Hematopoietic multipotent progenitor cell treated with erythropoietin and hydrocortisone succinate and interleukin-3 and kit ligand, for 8 days (in vitro differentiated cells): ENCODE measurements at places on chromosomes 4 and X.
A peak's percentile ranks its signal among the peaks of the same experiment; 100 is the strongest.

DNA sequence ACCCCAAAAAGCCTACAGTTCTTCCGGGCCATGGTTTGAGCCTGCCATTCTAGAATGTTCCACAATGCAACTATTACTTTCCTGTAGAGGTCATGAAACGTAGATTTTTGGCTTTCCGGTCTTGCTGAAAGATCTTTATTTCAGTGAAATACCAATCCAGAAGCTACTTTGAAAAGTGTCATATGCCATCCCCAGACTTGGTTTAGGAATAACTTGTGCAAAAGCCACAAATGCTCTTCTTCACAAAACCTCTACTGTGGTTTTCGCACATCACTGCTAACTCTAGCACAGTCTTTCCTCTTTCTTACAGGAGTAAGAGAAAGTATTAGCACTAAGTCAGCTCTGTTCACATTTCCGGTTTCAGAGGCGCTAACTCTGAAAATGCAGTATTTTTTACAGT is 12.7 kb upstream of the CD40LG start:
- DNase-seq, result no peak

DNA sequence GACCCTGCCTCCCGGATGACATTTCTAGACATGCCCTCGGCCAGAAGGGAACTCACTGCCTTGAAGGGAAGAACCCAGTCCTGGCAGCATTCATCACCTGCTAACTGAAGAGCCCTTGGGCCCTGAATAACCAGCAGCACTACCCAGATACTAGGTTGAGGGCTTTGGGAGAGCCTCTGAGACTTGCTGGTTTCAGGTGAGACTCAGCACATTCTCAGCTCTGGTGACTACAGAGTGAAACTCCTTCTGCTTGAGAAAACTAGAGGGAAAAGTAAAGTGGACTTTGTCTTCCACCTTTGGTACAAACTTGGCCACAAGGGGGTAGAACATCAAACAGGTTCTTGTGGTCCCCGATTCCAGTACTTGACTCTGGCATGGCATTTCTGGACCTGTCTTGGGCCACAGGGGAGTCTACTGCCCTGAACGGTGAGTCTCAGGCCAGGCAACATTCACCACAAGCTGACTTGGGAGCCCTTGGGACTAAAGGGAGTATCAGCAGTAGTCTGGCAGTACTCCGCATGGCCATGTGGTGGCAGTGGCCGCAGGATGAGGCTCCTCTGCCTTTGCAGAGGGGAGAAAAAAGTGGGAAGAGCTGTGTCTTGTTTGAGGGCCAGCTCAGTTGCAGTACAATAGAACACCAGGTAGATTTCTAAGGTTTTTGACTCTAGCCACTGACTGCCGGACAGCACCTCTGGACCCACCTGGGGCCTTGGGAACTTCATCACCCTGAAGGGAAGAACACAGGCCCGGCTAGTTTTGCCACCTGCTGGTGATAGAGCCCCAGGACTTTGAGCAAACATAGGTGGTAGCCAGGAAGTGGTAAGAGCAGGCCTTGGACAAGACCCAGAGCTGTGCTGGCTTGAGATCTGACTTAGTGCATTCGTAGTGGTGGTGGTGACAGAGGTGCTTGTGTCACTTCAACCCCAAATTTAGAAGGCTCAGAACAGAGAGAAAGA is 414.8 kb downstream of the OPHN1 start:
- DNase-seq, result peak; percentile 17

GRCh38 chrX:71181558-71181909 is 36.9 kb downstream of the NLGN3 start:
- no peak for DNase-seq

GRCh38 chrX:51893931-51894696 is 691 bp downstream of the MAGED1 start:
- peak; percentile 28 for DNase-seq

- no peak for DNase-seq
These were observed 472.7 kb downstream of the IDS start for GRCh38 chrX:149032449-149032848.

DNA sequence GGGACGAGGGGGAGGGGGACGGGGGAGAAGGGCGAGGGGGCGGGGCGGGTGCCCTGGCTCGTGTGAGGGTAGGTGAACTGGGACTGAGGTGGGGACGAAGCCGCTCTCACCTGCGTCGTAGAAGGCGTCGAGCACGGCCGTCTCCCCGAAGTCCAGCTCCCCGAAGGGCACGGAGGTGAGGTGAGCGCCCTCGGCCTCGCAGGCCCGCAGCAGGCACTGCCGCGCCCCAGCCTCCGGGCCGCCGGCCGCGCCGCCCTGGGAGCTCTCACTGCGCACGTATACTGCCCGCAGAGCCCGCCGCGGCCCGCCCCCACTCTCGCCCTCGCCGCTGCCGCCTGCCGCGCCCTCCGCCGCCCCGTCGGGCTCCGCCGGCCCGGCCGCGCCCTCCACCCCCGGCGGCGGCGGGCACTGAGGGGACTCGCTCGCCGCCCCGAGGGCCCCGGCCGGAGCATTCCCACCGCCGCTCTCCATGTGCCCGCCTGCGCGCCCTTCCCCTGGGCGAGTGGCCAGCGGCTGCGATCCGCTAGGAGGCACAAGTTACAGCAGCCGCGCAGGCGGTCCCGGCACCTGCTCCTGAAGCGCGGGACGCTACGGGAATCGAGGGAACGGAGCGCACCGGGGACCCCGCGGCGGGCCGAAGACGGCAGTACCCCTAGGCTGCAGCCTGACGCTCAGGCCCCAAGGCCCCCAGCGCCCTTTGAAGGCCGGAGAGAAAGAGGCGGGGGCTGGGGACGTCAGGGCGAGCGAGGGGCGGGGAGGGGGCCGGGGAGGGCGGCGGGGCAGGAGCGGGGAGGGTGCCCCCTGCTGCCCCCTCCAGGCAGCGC is at the start of gene MAP3K15:
Gene MAP3K15, minus strand, starts transcription at position 718 of the 824 bp plus-strand sequence. Its CDS starts 247 bp downstream, at position 471.
- DNase-seq, result peak; percentile 14

DNA sequence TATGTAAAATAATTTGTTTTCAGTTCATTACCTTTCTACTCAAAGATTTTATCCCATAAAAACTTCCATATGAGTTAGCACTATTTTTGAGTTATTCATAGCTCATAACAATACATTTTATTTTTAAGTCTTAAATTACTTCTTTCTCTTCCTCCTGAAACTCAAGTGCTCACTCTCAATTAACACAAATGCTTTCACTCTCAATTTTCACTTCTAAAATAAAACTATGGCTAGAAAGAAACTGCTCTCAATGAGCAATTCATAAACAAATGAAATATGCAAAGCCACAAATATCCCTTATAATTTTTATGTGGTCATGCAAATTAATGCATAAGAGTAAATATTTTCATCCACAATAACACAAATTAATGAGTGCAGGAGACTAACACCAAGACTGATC is 38.8 kb downstream of the MAML3 start:
- no peak for DNase-seq

- no peak for DNase-seq
These were observed 5.3 kb upstream of the MTNR1A start for GRCh38 chr4:186560647-186561046.

DNA sequence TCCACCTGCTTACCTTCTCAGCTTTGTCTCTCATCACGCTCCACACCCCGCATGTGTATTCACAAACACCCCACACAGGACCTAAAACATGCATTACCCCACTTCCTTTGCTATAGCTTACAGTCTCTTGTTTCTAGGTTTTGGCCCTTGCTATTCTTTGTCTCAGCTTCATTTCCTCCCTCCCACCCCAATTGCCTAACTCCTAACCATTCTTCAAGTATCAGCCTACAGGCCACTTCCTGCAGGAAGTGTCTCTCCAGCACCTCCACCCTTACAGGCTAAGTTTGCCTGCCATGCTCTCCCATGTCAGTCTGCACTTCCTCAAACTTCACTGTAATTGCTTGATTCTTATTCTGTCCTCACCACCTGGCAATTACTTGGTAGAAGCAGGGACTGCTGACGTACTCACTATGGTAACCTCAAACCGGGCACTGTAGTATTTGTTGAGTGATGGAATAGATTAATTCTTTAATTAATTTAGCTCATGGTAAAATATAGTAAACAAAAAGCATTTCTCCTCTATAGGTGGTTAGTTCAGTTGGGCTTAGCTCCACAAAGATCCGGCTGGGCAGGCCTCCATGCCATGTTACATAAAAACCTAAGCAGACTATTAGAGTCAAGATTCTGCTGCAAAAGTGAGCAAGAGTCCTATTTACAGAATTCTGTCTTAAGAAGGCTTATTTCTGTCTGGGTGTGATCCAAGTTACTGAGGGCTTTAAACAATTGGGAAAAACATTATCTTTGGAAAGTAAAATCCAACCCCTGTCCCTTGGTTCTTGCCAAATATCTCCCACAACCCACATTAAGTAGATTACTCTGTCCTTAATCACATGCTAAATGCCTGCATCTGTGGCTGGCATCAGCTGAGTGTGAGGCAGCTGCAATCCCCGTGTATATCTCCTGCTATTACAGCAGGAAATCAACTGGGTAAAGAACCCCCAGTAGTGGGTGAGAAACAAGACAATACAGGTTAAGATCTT is 124.7 kb upstream of the CPEB2 start:
- peak; percentile 21 for DNase-seq

DNA sequence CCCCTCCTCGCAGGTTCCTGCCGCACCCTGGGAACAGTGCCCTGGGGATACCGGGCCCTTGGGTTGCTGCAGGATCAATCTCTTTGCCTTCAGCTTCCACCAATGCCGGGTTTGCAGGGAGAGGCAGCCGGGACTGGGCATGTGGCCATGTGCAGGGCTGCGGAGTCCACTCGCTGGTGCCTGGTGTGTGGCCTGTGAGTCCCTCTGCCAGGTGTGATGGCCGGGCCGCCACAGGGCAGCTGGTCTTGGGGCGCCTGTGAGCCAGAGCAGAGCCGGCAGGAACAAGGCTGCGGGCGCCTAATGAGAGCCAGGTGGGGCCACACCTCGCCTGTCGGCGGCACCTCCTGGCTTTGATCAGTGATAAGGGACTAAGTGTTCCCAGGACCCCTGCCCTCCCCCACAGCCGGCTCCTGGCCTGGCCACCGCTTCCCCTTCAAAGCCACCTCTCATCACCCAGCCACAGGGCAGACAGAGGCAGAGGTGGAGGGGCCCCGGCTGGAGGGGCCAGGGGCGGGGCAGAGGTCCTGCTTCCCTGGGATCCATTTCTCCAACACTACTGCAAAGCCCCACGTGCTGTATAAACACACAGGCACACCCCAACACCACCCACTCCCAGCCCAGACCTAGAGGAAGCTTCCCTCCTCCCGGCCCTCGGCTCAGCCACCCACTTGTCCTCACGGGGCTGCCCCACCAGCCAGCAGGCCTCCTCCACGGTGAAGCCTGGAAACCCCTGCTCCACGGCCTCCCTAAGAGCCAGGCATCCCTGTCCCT is 132.7 kb downstream of the CPZ start:
- no peak for DNase-seq

- no peak for DNase-seq
These were observed 265.7 kb downstream of the IQCM start for GRCh38 chr4:149549911-149550310.

DNA sequence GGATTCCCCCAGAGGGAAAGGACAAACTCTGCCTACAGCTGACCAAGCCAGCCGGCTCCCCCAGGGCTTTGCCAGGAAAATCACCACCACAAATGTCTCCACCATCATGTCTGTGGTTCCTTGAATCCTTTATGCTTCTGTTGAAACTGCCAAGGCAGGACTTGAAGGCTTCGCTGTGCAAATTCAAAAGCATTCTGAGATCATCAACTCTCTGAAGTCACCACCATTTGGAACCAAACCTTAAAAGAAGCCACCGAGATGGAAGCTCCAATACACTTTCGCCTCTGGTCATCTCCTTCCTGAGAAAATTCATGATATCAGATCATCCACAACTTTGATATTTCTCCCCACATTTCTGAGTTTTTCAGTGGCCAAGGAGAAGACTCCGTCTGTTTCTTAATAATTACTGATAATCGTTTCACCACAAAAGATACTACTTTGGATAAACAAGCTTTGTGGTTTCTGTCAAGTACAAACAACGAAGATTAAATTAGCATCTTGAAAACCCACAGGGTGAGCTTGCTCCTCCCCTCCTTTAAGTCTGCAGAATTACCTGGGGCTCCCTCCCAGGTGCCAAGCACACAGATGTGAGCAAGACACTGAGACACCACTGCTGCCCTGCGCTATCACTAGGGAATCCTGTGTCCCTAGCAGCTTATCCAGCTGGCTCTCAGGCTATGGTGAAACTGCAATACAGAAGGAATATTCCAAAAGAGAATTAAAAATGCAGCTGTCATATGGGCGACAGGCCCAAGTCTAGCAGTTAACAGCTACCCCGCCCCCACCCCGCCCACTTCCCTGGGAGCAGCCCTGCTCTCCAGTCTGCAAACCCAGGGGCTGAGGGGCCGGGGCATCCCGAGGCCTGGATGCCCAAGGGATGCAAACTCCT is 125.0 kb upstream of the TBL1X start:
- peak; percentile 60 for DNase-seq

- DNase-seq, result no peak
These were observed 109.0 kb upstream of the ARSJ start for GRCh38 chr4:114088481-114088880.

- DNase-seq, result no peak
These were observed 233.4 kb downstream of the TEX13A start for GRCh38 chrX:104987063-104987462.

DNA sequence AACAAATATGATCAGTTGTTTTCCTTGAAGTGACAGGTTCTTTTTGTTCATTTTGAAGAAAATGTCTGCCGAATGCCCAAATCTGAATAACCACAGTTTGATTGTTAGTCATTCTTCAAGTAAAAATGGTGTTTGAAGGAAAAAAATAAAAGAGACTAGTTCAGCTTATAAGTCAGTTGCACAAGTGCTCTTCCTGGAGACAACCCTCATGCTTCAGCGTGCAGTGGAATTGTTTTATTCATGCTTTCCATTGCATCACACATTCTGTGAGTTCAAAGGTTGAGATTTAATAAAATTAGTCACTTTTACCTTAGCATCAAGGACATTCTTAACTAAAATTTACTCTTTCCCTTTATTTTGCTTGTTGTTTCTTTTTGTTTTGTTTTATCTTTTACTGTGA is 404.9 kb downstream of the ZNF674 start:
- DNase-seq, result no peak

- no peak for DNase-seq
These were observed 5.1 kb upstream of the DHX15 start for GRCh38 chr4:24589448-24589847.

DNA sequence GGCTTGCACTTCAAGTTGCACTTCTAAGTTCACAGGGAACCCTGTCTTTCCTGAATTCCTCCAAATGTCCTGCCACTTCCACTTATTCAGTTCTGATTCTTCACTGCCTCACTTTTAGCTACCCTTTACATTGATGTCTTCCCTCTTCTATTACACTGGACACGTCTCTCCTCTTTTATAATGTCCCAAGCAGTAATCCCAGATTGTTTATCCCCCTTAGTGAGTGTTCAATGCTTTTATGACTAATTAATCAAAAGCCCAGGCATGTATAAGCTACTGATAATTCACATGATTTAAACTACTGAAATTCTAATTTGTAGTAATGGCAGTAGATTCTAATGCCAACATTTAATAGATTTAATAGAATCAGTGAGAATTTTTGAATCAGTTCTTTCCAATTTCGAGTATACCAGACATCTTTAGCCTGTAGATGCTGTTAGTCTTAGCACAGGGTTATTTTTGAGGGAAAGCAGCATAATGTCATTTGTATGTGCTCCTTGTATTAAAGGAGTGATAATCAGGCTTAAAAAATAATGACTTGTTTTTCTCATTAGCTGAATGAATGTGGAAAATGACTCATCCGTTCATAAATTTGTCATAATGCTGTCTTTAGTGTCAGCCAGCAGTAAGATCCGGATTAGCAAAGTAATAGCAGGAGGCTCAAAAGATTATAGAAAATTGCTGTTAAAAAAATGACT is 703.1 kb downstream of the CENPC start:
- DNase-seq, result no peak

- no peak for DNase-seq
These were observed 1451.9 kb upstream of the AGA start for GRCh38 chr4:178894126-178894525.

- peak; percentile 89 for DNase-seq
These were observed 27.2 kb upstream of the SLC25A4 start for GRCh38 chr4:185115827-185116232.
